ENCODE measurements at places on chromosomes 12 and 14. TPM values are rescaled to one million over a fixed set of nuclear protein-coding genes. Genes with fewer than 3 reads are reported as not detected.

TMEM229B gene
- total RNA-seq = 0.17 TPM

FGF23 gene
- total RNA-seq = not detected

NRIP2 gene
- not detected for total RNA-seq

FLRT2 gene
- total RNA-seq = 4.1 TPM

MED13L gene
- total RNA-seq = 25.4 TPM

HHIPL1 gene
- total RNA-seq = 0.34 TPM

DPY19L2 gene
- 2.1 TPM for total RNA-seq

DDX47 gene
- total RNA-seq = 83.8 TPM

CIPC gene
- 8.6 TPM for total RNA-seq

B3GNT4 gene
- total RNA-seq = 0.54 TPM

WDHD1 gene
- 11.7 TPM for total RNA-seq

STAB2 gene
- total RNA-seq = not detected

GRIP1 gene
- total RNA-seq = 4.9 TPM

CPSF2 gene
- 41.1 TPM for total RNA-seq

NID2 gene
- 26.3 TPM for total RNA-seq

DERA gene
- 51.7 TPM for total RNA-seq

MMAB gene
- total RNA-seq = 26.7 TPM

FAM222A gene
- 7.2 TPM for total RNA-seq

L3HYPDH gene
- 43.9 TPM for total RNA-seq

CCNB1IP1 gene
- total RNA-seq = 39.5 TPM

CACNB3 gene
- 39.7 TPM for total RNA-seq

BEGAIN gene
- 7.2 TPM for total RNA-seq

WSCD2 gene
- total RNA-seq = not detected

BAZ1A gene
- 24.8 TPM for total RNA-seq

HOXC6 gene
- total RNA-seq = 5.3 TPM

ZNF740 gene
- 12.2 TPM for total RNA-seq

STYK1 gene
- total RNA-seq = 0.28 TPM

KIF21A gene
- 23.0 TPM for total RNA-seq

PLEKHG3 gene
- 50.8 TPM for total RNA-seq

Data from A549 treated with CORT108297 at 1 μM for 4 hours (cell line).